ENCODE measurements at places on chromosomes 16 and 17.

GRCh38 chr17:28750178-28751047 lies 6.6 kb downstream of the TRAF4 start:
- DNase-seq = peak; percentile 76

DNA sequence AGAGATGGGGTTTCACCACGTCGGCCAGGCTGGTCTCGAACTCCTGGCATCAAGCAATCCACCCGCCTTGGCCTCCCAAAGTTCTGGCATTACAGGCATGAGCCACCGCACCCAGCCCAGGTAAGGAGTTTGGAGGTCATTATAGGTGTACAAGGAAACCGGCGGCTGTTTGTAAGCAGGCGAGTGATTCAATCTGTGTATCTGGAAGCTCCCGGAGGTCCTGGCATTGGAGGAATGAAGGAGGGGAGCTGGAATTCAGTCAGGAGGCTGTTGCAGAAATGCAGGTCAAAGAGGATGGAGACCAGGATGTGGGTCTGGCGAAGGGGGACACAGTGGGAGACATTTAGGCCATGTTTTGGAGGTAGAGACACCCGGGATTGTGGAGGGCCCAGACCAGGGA lies 18.8 kb downstream of the CDC42EP4 start:
- DNase-seq = no peak

- no peak for DNase-seq
These were observed 7.3 kb upstream of the NR1D1 start for GRCh38 chr17:40107522-40108174.

DNA sequence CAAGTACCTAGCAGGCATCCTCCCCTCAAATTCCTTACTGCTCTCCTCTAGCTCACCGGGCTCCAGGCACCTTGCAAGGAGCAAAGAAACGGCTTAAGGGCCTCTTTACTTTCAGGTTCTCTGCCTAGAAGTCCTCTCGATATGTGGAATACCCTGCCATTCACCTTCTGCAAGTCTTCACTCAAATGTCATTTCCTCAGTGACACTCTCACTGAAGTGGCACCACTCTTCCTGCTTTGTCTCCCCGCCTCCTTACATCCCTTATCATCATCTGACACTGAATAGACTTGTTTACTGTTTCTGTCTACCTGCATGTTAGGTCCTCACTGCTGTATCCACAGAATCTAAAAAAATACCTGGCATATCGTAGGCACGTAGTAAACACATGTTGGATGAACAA lies 947 bp downstream of the SLC7A6OS start:
- DNase-seq = no peak

- DNase-seq = no peak
These were observed 6.8 kb downstream of the ACD start for GRCh38 chr16:67653128-67653788.

- DNase-seq = peak; percentile 81
These were observed 596 bp downstream of the PROCA1 start for GRCh38 chr17:28710861-28711722.

GRCh38 chr16:67015313-67015731 lies 13.6 kb upstream of the CBFB start:
- no peak for DNase-seq

DNA sequence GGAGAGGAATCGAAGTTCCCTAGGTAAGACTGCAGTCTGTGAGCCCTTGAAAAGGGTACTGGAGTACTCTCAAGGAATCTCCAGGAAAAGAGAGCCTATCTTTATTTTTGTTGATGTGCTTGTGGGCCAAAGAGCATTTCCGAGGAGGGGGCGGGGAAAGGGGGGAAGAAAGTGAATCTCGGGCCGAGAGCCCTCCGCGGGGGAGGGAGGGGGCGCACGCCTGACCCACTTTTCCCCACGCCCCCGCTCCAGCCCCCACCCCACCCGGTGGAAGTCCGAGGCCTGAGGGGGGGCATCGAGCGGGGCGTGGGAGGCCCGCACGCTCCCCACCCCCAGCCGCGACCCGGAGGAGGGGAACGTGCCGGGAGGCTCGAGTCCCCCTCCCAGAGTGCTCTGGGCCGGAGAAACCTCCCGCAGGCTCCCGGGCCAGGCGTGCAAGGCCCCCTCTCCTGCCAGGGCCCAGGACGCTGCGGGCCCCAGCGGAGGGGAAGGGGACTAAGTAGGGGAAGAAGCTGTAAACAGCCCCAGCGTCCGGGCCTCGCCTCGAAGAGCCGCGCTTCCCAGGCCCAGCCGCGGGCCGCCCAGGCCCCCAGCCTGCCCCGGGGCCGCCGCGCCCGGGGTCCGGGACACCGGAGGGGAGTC lies 444 bp downstream of the HELZ start:
- no peak for DNase-seq

- no peak for DNase-seq
These were observed 78.0 kb downstream of the GNAO1 start for GRCh38 chr16:56269281-56269680.

- DNase-seq = peak; percentile 70
These were observed 2.3 kb downstream of the PIEZO1 start for GRCh38 chr16:88782454-88783390.

DNA sequence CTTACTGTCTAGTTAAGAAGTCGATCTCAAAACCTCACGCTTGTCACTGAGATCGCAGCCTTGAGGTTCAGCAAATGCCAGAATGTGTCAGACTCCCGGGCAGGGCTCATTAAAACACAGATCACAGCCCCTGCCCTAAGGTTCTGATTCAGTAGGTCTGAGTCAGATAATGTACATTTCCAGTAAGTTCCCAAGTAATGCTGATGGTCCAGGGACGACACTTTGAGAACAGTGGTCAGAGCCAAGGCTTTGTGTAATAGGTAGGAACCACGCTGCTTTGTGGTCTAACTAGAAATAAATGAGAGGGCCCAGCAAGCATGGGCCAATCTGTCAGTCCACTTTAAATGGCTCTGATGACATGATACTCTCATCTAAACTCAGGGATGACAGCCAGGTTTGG lies 228.6 kb downstream of the ZFHX3 start:
- DNase-seq = no peak

GRCh38 chr16:5922686-5923085 lies 825.1 kb upstream of the EEF2KMT start:
- no peak for DNase-seq

DNA sequence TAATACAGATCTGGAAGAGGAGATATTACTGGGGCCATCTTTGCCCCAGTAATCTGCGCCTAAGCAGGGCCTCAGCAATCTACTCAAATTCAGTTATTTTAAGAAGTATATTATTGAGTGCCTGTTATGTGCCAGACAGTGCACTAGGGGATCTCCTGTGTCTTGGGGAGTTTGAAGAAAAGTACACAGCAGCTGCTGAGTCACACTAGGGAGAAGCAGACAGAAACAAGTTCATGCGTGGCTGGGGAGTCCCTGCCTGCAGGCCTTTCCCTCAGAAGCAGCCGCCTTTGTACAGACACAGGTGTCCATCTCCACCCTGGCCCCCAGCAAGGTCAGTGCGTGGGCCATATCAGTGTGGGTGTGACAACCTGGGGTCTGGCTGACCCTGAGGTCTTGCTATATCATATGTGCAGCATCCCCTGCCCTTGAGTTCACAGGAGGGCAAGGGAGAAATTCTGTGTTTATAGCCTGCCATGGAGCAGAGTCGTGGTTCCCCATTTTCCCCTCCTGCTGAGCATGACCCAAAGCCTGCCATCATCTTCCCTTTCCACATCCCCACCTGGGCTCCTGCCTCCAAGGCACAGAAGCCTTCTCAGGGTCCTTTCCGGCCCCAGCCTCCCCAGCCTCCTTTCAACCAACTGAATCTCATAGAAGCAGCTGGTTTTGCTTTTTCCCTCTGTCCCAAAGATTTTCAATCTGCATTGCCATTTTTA lies 229.9 kb upstream of the SDK2 start:
- DNase-seq = no peak

DNA sequence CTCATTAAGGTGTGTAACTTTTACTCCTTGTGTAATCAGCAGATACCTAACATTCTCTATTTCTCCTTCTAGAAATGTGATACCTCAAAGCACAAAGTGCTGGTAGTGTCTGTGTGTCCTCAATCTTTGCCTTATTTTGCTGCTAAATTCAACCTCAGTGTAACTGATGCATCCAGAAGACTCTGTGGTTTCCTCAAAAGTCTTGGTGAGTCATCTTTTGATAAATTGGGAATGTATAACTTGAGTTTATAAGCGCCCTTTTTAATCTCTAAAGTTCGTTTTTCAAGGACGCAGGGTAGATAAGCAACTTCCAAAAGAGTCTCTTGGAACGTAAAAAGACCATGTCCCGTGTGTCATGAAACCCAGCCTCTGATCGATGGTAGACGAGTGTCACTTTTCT lies 10.2 kb downstream of the NARF start:
- DNase-seq = no peak

GRCh38 chr17:56810891-56811775 lies 22.6 kb downstream of the C17orf67 start:
- DNase-seq = no peak

GRCh38 chr17:2151358-2152033 lies 96.6 kb downstream of the HIC1 start:
- DNase-seq = no peak

DNA sequence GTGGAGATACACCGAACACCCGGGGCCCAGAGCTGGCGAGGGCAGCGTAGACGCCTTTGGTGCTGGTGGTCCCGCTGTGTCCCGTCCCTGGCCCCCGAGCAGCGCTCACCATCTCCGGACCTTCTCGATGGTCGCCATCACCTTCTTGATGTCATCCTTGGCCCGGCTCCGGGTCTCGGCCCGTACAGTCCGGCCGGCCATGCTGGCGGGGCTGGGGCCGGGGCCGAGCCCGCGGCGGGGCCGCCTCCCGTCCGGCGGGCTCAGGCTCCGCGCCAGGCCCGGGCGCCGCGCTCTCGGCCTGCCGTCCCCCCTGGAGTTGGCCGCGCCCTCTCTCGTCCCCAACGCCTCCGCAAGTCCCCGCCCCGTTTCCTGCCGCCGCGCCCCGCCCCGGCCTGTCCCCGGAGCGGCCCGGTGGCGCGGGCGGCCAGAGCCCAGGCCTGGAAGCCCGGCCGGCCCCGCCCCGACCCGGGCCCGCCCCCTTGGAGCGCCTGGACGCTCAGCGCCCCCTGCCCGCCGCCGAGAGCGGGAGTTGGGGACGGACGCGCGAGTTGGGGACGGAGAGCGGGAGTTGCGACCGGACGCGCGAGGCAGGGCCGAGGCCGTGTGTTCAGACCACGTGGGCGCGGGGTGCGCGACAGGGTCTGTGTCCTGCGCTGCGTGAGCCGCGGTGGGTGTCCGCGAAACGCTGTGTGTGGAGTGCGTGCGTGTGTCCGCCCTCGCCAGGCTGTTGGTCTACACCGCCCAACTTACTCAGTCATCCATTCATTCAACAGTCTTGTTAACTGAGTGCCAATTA lies at the start of gene BCL7C:
TSS of gene BCL7C (minus strand) at position 334 of the 796 bp plus-strand sequence. CDS start at position 201, 133 bp downstream.
- peak; percentile 56 for DNase-seq

DNA sequence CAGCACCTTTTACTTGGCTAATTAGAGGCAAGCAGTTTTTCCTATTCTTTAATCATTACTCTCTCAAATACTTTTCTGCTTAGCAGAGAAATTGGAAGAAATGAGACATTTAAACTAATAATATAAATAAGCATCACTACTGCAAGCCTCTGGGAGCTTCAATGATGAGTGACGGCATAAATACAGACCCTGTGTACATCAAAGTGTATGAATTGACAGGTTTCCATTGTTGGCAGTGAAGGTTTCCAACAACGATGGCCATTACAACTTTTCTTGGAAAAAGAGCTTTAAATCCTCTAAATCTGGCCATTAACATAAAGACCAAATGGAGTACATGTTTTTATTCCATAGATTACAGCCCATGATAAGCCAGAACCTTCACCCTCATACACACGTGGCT lies 39.4 kb upstream of the CACNG5 start:
- DNase-seq = no peak

Data from stimulated activated CD8-positive, alpha-beta memory T cell treated with anti-CD3 and anti-CD28 coated beads, Interleukin-7, amount 100 ng/mL, for 4 hours (primary cell).